Retinal pigment epithelial cell (primary cell): ENCODE measurements at places on chromosomes 4 and X.

DNA sequence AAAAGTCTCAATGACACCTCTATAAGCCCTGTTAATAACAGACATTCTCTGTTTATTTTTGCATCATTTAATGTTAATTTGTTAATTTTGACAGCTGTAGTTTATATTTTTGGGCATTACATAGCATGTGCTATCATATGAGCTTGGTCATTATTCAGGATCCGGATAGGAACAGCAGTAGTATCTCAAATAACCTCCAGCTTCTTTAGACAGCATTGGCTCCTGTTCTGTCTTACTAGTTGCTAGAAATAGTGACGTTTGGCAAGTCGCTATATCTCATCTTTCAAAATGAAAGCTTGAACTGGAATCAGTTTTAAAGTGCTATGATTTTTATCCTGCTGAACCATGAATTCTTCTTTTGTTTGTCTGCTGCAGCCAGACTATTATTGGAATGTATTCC lies 9.0 kb upstream of the ADGRA3 start:
- DNase-seq = no peak

DNA sequence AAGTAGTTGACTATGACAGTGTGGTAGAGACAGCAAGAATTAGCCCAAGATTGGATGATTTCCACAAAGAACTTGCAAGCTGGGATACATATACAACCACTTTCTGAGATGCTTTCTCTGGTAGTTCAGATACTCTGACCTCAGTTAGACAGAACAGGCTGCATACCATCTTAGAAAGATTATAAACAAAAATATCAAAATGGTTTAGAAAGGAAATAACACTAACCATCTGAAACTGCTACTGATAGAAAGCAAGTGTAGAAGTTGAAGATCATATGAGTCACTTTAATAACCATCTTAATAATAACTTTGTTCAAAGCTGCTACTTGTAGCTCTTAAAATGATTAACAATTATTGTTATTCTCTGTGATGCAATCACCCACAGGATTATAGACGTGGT lies 255.4 kb upstream of the TTC29 start:
- DNase-seq = no peak

GRCh38 chr4:143375326-143376073 lies 38.8 kb downstream of the GAB1 start:
- no peak for DNase-seq

DNA sequence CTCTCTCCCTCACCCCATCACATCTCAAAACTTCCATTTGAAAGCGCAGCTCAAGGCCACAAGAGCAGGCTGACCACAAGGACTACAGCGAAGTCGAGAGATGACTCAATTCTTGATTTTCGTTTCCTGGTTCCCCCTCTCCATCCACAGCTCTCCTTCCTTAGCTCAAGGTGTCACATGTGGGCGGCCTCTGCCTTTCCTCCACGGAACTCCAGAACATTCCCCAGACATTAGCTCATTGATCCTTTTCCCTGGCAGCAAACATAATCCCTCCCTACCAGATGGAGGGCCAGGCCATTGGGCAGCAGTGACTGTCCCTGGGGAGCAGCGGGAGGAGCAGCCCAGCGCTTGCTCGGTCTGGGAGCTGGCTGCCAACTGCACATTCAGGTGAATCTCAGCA lies 56.3 kb downstream of the CCDC149 start:
- peak; percentile 94 for DNase-seq

DNA sequence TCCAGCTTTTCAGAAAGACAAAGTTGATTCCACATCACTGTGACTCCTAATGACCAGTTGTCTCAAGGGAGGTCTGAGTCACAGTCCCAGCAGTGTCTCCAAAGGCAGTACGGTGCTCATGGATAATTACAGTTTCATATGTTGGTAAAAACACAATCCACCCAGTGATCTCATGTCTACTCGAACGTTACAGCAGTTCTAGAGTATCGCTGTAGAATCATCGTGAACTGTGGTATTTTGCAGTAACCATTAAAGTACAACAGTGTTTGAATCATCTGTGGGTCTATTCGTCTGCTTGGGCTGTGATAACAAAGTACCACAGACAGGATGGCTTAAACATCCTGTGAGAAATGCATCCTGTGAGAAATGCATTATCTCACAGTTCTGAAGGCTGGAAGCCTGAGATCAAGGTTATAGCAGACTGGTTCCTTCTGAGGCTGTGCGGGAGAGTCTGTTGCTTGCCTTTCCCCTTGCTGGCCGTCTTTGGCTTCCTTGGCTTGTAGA lies 121.1 kb upstream of the SORBS2 start:
- DNase-seq = peak; percentile 30

DNA sequence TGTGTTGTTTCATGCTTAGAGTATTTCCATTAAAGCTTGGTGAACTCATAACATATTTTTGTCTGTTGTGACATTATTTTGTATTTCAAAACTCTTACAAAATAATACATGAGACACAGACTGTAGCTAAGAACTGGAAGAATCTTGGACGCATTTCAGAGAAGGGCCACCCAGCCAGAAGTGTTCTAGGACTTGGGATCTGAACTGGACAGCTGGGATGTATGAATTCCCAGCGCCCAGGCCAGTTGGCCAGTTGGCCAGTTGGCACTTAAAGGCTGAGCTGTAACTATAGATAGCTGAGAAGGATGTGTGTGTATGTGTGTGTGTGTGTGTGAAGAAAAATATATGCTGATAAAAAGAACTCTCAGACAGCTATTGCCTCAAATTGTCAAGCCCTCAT lies 193.4 kb upstream of the GPR101 start:
- DNase-seq = no peak

DNA sequence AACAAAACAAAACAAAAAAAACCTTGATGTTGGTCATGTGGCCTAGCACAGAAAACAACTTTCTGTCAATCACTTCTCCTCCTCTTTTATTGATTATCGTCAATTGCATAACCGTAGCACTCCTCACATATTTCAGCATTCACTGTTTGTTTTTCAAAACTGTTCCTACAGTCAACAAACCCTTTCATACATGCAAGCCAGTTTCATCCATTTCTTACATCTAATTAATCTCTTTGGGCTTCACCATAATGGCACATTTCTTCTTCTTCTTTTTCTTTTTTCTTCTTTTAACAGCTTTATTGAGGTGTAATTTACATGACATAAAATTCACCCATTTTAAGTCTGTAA lies 246.9 kb downstream of the PTTG2 start:
- DNase-seq = no peak

DNA sequence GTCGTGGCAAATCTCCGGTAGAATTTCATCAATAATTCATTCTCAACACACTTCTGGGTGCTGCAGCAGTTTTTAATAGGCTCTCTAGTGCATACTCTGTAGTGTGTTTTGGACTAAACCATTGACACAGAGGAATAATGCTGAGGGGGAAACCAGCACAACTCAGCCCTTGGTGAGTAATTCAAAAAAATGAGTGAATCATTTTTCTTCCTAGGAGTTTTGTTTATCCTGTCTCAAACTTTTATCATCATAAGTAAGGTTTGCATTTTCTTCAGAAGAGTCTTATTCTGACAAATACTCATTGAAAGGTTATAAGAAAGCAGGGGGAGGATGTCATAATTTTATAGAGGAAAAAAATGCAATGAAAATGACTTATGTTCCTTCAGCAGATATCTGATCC lies 2542.7 kb downstream of the PCDH7 start:
- peak; percentile 2 for DNase-seq
